ENCODE measurements at places on chromosomes 3 and 15.
A peak's percentile ranks its signal among the peaks of the same experiment; 100 is the strongest.

- DNase-seq, result no peak
Observed at GRCh38 chr3:65901226-65901625, 137.5 kb downstream of the MAGI1 start.

GRCh38 chr3:10269443-10269842, 21.2 kb downstream of the TATDN2 start:
- DNase-seq, result no peak

DNA sequence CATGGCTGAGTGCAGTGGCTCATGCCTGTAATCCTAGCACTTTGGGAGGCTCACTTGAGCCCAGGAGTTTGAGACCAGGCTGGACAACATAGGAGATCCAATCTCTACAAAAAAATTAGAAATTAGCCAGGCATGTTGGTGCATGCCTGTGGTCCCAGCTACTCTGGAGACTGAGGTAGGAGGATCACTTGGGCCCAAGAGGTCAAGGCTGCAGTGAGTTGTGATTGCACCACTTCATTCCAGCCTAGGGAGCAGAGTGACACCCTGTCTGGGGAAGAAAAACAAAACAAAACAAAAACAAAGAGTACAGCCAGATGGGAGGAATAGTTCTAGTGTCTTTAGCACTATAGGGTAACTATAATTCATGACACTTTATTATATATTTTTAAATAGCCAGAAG, 26.2 kb upstream of the COMMD4 start:
- DNase-seq, result no peak

- DNase-seq, result no peak
Observed at GRCh38 chr3:159620873-159621272, 367.8 kb upstream of the IL12A start.

DNA sequence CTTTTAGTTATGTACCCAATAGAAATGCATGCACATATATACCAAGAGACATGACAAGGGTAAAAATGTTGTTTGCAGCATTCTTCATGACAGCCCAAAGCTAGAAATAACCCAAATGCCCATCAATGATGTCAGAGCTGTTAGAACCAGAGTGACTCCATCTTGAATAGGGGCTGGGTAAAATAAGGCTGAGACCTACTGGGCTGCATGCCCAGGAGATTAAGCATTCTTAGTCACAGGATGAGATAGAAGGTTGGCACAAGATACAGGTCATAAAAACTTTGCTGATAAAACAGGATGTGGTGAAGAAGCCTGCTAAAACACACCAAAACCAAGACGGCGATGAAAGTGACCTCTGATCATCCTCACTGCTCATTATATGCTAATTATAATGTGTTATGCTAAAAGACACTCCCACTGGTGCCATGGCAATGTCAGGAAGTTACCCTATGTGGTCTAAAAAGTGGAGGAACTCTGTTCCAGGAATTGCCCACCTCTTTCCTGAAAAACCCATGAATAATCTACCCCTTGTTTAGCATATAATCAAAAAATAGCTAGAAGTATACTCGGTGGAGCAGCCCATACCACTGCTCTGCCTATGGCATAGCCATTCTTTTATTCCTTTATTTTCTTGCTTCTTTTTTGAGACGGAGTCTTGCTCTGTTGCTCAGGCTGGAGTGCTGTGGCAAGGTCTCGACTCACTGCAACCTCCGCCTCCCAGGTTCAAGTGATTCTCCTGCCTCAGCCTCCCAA, 32.9 kb downstream of the ZBTB11 start:
- peak; percentile 22 for DNase-seq

DNA sequence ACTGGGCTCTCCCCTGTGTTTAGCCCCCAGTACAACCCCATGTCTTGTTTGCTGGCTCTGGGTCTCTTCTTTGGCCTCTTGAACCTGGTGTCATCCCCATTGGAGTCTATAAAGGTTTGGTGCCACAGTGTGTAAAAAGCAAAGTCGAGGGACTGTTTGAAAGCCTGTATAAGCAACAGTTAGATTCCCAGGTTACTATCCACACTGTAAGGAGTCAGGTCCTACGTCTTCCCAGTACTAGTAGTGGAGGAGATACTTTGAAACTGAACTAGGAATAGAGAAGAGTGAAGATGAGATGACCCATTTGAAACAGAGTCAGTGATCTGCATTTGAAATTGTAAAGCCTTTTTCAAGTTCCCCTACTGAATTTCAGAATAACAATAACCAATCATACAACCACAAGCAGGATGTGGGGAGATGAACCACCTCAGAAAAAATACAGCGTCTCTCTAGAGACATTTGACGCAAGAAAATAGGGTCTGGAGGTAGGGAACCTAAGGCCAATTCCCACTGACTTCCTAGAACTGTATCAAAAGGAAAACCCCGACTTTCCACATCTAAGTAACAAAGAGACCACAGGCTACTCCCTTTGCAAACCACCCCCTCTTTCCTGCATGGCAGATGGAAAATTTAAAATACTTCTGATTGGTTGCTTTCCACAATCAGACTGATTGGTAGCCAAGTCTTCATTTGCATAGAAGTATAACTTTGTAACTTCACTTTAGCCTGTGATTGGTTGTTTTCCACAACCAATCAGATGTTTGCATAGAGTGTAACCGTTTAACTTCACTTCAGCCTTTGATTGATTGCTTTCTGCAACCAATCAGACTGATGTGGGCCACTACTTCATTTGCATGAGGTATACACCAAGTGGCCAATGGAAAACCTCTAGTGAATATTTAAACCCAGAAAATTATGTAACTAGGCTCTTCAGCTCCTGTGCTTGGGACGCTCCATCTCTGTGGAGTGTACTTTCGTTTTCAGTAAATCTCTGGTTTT, 49.9 kb upstream of the NEDD4 start:
- peak; percentile 41 for DNase-seq

DNA sequence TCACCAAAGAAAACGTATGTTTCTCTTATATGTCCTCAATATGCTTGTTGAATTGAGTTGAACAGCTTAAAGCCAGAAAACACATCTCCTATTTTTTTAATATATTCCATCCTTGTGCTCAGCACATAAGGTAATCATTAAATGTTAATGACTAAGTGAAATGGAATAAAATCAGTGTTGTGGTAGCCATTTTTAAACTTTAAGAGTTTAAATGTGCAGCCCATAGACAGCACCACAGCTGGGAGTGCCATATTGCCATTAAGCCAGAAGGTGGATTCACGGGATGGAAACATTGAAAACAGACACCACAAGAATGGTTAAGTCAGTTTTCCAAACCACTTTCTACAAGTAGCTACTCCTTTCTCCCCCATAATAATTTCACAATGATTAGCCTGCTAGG, 76.8 kb upstream of the C15orf61 start:
- no peak for DNase-seq

DNA sequence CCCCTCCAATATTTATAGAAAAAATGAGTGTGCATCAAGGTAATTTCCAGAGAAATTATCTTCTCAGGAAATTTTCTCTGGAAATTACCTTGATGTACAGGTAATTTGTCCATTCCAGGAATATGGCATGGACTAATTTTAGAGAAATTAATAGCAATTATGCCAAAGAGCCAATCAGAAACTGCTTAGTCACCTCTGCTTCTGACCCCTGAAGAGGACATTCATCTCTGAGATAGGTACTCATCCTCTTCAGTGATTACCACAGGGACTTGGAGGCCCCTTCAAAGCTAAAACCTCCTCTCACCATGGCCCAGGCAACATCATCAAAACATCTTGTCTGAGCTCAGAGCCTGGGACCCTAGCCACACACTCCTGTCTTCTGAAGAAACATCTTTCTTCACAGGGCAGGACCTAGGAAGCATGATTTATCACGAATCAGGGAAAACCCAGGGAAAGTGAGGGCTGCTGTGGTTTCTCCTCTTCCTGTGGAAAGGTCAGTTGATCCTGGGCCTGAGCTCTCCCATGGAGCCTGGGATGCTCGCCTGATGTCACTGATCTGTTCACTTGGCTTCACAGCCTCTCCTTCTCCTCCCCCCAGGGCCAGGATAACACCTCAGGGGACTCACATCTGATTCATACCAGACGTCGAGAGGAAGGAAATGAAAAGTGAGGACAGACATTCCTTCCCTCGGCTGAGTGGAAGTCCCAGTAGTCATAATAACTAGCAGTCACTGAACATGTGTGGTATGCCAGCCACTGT, 210.5 kb downstream of the DTWD1 start:
- no peak for DNase-seq

GRCh38 chr3:24678421-24678865, 183.8 kb upstream of the THRB start:
- DNase-seq, result no peak

DNA sequence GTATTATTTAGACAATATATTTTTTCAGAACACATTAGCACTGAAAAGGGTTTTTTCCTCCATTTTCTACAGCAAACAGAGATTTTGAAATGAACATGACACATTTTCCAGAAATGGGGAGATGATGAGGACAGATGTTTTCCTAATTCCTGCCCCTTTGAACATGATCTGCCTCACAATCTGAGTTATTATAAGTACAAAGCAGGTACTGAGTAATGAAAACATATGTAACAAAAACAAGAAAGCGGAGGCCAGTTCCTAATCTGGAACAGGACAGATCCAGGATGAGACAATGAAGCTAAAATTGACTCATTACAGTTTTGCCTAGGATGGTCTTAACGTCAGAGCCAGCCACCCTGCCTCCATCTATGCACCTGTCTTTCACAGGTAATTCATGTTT, 642.8 kb upstream of the NR2F2 start:
- no peak for DNase-seq

- DNase-seq, result no peak
Observed at GRCh38 chr15:78991476-78991875, 46.6 kb upstream of the CTSH start.

- DNase-seq, result no peak
Observed at GRCh38 chr3:127288343-127288742, 497 bp upstream of the PRR20G start.

- no peak for DNase-seq
Observed at GRCh38 chr3:187281191-187281714, 10.3 kb downstream of the MASP1 start.

GRCh38 chr15:80978685-80979329, 10.8 kb downstream of the MESD start:
- no peak for DNase-seq

- DNase-seq, result no peak
Observed at GRCh38 chr3:16936233-16936632, 51.5 kb downstream of the PLCL2 start.

DNA sequence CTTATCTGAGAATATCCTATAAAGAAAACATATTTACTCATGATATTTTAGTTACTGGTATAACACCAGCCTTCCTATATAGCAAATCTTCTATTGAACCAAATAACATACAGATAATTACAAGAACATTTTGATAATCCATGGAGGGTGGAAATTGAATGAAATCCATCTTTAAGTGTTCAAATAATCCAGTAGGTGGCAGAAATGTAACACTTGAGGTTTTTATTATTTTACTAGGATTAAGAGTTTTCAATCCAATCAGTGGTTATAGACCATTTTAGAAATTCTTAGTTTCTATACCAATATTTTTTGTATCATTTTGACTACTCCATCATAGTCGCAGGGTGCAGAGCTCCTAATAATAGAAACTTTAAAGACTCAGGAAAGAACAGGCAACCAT, 101.9 kb upstream of the KCNH8 start:
- no peak for DNase-seq

GRCh38 chr15:77251662-77252061, 168.2 kb downstream of the PEAK1 start:
- no peak for DNase-seq

- DNase-seq, result no peak
Observed at GRCh38 chr3:135419155-135419554, 546.4 kb upstream of the PPP2R3A start.

GRCh38 chr3:7518026-7518425, 657.1 kb downstream of the GRM7 start:
- DNase-seq, result no peak

- DNase-seq, result no peak
Observed at GRCh38 chr15:76059320-76060117, at the start of gene TMEM266. Gene TMEM266, plus strand, starts transcription at chr15:76059985. Its CDS starts 74,279 bp downstream, at chr15:76134264.

DNA sequence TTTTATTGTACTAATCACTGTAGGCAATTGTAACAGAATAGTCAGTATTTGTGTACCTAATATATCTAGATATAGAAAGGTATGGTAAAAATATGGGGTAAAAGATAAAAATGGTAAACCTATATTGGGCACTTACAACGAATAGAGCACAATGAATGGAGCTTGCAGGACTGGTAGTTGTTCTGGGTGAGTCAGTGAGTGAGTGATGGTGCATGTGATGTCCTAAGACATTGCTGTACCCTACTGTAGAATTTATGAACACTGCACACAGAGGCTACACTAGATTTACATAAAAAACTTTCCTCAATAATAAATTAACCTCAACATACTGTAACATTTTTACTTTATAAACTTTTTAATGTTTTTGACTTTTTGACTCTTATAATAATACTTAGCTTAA, 274.3 kb upstream of the PPP2R3A start:
- DNase-seq, result no peak

- no peak for DNase-seq
Observed at GRCh38 chr15:91844928-91845327, 8.6 kb upstream of the SLCO3A1 start.

GRCh38 chr3:69240651-69241568, 118.5 kb upstream of the LMOD3 start:
- DNase-seq, result no peak

- DNase-seq, result no peak
Observed at GRCh38 chr15:78104566-78105475, 12.5 kb downstream of the SH2D7 start.
